ENCODE measurements at places on chromosomes 4 and X.

- no peak for DNase-seq
These were observed 60.3 kb upstream of the DIPK2B start for GRCh38 chrX:45261005-45261404.

GRCh38 chr4:174549721-174550120, 27.4 kb upstream of the HPGD start:
- DNase-seq = no peak

- DNase-seq = no peak
These were observed 2344.1 kb downstream of the PCDH7 start for GRCh38 chr4:33064238-33064637.

- DNase-seq = no peak
These were observed 50.6 kb downstream of the TENM3 start for GRCh38 chr4:182293691-182294255.

- no peak for DNase-seq
These were observed 10.8 kb downstream of the CXCL8 start for GRCh38 chr4:73751166-73751565.

- DNase-seq = no peak
These were observed 52.3 kb upstream of the RPS6KA3 start for GRCh38 chrX:20319054-20319453.

GRCh38 chr4:38621028-38621684, 42.8 kb upstream of the KLF3 start:
- no peak for DNase-seq

DNA sequence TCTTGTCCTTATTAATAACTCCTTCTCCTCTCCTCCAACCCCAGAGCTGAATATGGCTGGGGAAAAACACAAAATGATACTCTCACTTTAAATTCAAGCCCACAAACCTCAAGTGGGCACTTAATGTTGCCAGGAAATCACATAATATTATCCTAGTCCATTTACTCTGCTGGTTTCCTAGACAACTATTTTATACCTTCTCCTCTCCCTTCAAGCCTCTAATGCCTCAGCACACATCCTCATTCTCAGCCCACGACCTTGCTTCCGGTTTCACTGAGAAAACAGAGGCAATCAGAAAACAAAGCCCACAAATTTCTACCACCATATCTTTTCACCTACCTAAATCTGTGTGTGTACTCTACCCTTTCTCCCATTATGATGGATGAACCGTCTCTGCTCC, 12.1 kb upstream of the CLCN5 start:
- DNase-seq = no peak

- DNase-seq = no peak
These were observed 245.8 kb downstream of the ARHGAP24 start for GRCh38 chr4:85720735-85721134.

DNA sequence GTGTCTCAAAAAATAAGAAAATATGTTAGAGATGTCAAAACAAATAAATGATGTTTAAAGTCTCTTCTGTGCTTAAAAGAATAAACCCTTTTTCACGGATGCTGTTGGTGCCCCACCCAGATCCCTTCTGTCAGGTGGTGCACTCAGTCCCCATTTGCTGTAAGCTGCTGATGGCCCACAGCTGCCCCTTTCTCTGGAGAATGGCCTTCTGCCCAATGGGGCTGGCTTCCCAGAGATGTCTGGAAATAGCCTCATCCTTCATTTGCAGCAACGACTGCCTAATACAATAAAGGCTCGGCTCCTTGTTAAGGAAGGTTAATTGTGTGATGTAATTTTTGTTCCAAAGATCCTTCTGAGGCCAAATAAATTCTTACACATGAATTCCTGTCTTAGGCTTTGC, 31.8 kb downstream of the ETNPPL start:
- DNase-seq = no peak

DNA sequence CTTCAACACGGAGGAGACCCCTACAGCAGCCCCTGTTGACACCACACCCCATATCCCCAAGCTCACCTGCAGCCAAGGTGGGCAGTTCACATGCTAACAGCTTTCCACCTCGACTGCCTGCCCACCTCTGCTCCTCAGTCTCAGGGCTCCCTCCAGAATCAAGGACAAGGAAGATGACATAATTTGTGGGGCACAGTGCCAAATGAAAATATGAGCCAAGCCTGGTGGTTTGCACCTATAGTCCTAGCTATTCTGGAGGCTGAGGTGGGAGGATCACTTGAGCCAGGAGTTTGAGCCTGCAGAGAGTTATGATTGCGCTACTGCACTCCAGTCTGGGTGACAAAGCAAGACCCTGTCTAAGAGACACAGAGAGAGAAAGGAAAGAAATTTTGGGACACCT, 516.3 kb downstream of the BCOR start:
- no peak for DNase-seq

GRCh38 chr4:22071749-22072148, 123.2 kb upstream of the KCNIP4 start:
- no peak for DNase-seq

DNA sequence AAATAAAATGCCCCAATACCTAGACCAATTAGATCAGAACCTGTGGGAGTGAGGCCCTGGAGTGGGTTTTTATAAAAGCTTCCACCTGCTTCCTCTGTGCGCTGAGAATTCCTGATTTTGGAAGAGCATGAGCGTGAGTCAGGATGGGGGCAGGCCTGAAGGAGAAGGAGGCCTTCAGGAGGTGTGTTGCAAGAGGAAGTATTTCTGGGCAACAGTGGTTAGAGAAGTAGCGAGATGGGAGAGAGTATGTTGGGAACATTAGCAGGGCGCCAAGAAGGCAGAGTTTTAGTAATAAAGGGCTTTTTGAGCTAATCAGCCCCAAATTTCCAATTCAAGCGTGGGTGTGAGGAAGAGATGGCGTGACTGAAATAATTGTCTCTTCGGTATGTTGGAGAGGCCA, 349.8 kb downstream of the UNC5C start:
- DNase-seq = no peak

GRCh38 chr4:160831165-160831922, 1332.5 kb downstream of the FSTL5 start:
- no peak for DNase-seq

- DNase-seq = no peak
These were observed 189.7 kb downstream of the TSPAN5 start for GRCh38 chr4:98468709-98469108.

DNA sequence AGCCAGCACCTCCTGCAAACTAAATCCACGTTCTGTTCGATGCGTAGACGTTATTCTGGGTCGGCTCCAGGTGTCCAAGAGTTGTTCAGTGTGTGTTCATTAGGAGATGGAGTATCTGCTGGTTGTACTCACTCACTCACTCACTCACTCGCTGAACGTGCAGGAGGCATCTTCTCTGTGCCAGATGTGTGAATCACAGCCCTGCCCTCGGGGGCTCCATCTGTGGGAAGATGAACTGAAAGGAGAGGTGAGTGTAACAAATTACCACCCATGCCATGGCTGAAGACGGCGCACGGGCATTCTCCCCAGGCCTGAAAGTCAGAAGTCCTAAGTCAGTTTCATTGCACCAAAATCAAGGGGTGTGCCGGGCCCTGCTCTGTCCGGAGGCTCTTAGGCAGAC, 16.1 kb downstream of the NSG1 start:
- no peak for DNase-seq

DNA sequence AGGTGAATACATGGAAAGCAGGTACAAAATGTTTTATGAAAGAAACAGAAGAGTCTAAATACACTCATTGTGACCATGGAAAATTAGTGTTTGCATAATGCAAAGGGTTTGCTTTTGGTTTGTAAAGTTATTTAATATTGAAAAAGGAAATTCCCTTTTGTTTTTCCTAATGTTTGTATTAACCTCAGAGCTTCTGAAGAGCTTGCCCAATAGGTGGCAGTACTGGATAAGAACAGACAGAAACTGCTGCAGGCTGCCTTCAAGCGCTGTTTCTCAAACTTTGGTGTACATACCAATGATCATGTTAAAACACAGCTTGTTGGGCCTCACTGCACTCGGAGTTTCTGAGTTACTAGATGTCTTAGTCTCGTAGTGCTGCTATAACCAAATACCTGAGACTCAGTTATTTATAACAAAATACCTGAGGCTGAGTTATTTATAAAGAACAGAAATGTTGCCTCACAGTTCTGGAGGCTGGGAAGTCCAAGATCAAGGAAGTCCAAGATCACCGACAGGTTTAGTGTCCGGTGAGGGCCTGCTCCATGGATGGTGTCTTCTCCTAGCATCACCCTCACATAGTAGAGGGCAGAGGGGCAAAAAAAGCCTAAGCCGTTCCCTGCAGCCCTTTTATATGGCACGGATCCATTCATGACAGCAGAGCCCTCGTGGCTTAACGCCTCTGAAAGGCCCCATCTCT, 54.2 kb downstream of the SUPT20HL2 start:
- no peak for DNase-seq

- DNase-seq = no peak
These were observed 21.9 kb downstream of the POU3F4 start for GRCh38 chrX:83529950-83530349.

- DNase-seq = no peak
These were observed 2493.3 kb downstream of the ARAP2 start for GRCh38 chr4:33751050-33751449.

GRCh38 chr4:26861434-26862186, 969 bp downstream of the STIM2 start:
- peak; percentile 45 for DNase-seq

DNA sequence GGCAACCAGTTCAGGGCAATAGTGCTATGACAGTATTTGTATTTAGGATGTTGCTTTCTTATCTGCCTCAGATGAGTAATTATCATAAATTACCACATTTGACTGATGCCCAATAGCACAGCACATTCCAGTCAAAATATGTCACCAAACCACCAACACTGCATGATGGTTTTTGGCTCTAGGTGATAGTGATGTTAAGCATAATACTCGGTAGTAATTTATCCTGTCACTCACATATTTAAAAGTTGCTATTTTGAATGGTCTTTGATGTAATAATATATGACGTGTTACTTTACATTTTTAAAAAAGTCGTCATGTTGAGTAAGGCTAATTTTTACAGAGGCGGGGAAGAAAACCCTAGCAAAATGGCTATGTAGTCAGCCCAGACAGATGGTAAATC, 42.5 kb downstream of the UNC5C start:
- DNase-seq = no peak

- no peak for DNase-seq
These were observed 63.9 kb downstream of the TSC22D3 start for GRCh38 chrX:107711521-107712181.

- no peak for DNase-seq
These were observed 55.5 kb upstream of the PAK3 start for GRCh38 chrX:111040377-111041017.

GRCh38 chr4:122285285-122285684, 93.5 kb upstream of the ADAD1 start:
- no peak for DNase-seq

- DNase-seq = no peak
These were observed 21.5 kb downstream of the XIAP start for GRCh38 chrX:123881330-123881729.

- DNase-seq = no peak
These were observed 223.4 kb downstream of the SHROOM3 start for GRCh38 chr4:76658231-76659102.

DNA sequence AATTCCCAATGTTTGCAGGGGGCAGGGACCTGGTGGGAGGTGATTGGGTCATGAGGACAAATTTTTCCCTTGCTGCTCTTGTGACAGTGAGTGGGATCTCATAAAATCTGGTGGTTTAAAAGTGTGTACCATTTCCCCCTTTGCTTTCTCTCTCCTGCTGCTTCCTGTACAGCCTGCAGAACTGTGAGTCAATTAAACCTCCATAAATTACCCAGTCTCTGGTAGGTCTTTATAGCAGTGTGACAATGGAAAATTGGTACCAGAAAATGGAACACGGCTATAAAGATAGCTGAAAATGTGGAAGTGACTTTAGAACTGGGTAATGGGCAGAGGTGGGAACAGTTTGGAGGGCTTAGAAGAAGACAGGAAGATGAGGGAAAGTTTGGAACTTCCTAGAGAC, 108.7 kb upstream of the NPFFR2 start:
- no peak for DNase-seq

DNA sequence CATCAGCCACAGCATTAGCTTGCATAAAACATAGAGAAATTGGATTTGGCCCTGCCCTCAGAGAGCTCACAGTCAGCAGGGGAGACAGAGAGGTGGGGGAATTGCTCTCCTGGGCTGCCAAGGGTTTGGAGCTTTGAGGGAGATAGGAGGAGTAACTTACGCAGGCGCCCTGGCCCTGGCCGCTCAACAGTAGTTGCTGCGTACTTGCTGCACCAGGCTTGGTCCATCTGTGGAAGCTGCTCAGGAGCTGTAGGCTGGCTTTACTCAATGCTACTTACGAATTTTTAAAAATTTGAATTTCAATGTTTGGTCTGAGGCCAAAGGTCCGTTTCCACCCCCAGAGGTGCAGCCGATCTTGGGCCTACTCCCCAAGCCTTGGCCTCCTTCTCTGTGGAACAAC, 83.3 kb downstream of the CPZ start:
- no peak for DNase-seq

DNA sequence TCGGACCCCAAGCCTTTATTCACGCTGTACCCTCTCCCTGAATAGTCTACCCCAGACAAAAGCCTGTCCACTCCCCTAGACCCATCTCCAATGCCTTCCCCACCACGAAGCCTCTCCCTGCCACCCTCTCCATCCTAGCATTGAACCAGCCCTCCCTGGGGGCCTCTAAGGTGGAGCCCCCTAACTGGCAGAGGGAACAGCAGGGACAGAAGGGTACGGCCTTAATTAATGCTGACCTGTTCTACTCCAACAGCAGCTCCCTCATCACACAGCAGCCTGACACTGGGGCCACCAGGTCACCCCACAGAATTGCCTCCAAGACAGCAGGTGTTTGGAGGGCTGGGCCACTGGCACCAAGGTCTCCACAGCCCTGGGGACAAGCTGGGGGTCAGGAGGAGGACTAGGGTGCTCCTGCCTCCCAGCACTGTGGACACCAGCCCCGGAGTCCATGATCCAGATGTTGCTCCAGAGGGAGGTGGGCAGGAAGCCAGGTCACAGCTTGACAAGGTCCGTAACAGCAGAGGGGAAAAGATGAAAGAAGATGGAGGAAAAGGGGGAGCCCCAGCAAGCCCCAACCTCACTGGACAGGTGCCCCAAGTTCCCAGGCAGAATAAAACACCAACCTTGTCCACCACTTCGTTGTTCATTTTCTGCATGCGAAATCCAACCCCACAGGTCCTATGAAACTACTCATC, 3.7 kb downstream of the CRMP1 start:
- DNase-seq = no peak

- no peak for DNase-seq
These were observed 92.0 kb downstream of the GUCY2F start for GRCh38 chrX:109389917-109390316.

All from occipital lobe (tissue), 3 donors.